Stimulated activated CD4-positive, alpha-beta T cell treated with anti-CD3 and anti-CD28 coated beads, Interleukin-4, amount 100 ng/mL, for 24 hours (primary cell): ENCODE measurements at places on chromosomes 6 and 20.

GRCh38 chr6:105019285-105019684 is 62.4 kb downstream of the LIN28B start:
- DNase-seq = no peak

- DNase-seq = no peak
Observed at GRCh38 chr20:15643713-15644112, 929.5 kb downstream of the KIF16B start.

DNA sequence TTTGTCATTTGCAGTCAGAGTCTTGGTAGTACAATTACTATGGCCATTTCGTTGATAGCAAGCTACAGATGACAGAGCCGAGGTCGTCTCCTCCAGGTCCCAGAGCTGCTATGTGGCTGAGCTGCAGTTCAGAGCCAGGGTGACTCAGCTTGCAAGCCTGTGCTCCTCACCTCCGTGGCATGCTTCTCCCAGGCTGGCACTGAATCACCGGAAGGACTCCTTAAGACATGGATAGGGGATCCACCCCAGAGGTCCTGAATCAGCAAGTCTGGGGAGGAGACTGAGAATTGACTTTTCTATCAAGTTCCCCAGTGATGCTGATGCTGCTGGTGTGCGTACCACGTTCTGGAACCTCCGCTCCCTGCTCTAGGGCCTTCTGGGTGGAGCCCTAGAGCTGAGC is 291.2 kb downstream of the CDH26 start:
- no peak for DNase-seq

GRCh38 chr6:13814938-13815575 is 700 bp upstream of the MCUR1 start:
- DNase-seq = no peak

- DNase-seq = no peak
Observed at GRCh38 chr6:4057036-4057435, 21.9 kb downstream of the FAM217A start.

GRCh38 chr6:96460052-96460700 is 61.4 kb upstream of the UFL1 start:
- no peak for DNase-seq

DNA sequence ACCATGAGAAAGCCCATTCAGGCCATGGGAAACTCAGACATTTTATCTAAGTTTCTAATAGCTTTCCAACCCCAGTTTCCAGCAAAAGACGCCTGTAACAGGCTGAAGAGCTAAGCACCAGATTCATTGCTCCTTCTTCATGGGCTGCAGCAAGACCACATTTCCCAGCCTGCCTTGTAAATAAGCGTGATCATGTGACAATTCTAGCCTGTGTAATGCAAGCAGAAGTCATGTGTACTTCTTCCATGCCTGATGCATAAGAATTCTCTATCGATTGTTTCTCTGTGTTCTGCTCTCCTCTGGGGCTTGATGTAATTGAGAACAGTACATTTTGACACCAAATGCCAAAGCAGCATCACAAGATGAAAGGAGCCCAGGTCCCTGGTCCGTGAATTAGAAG is 6.8 kb downstream of the PCSK2 start:
- no peak for DNase-seq

DNA sequence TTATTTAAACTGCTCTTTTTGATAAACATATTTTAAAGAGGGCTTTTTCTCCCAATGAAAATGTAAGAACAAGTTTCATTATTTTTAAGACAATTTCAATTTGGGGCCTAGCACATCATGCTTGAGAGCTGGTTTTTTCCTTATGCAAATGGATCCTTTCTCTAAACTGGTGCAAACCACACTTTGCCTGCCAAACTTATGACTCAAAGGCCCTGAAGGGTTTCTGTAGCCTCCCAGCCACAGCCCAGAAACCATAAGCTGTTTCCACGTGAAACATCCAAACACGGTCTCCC is 451 bp upstream of the HSF2 start:
- DNase-seq = no peak

GRCh38 chr6:39083231-39083634 is 31.8 kb downstream of the SAYSD1 start:
- DNase-seq = no peak

GRCh38 chr20:38473367-38473795 is 738 bp downstream of the RALGAPB start:
- no peak for DNase-seq

- DNase-seq = no peak
Observed at GRCh38 chr6:13558718-13559117, 15.7 kb upstream of the SIRT5 start.

DNA sequence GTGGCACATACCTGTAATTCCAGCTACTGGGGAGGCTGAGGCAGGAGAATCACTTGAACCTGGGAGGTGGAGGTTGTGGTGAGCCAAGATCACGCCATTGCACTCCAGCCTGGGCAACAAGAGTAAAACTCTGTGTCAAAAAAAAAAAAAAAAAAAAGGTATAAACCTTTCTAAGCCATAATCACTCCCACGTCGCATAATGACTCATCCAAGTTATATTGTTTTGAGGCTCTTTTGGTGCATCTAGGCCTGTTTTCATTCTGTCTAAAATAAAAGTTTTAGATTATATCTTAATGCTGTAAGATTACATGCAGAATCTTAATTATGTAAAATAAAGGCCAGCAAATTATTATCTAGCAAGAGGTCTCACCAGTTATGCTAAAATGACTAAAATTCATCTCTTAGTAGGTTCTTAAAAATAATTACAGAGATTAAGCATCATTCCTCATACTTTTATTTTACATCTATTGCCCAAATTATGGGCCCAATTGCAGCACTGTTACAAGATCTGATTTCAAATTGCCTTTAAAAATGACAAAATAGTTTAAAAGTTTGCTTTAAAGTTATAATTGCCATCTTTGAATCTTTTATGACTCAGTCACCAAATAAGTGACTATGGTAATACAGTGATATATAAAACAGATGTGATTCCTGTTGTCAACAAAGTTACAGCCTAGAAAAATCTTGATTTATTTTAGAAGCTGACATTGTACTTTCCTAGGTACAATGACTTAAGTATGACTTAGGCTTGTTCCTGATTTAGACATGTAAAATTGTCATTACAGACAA is 10.4 kb upstream of the SUMO4 start:
- DNase-seq = no peak

DNA sequence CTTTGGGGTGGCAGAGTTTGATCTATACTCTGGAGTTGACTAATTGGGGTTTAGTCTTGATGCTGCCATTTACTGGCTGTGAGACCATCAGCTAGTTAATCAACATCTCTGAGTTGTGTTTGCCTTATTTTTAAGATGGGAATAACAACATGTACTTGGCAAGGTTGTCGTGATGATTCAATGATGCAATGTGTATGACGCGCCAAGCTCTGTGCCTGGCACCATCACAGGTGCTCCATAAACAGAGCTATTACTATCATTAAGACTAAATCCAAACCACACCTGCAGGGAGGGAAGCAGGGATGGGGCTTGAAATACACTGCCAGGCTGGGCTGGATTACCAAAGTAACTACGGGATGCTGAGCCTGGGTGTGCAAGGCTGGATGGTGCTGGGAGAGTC is 60.1 kb upstream of the E2F3 start:
- no peak for DNase-seq

DNA sequence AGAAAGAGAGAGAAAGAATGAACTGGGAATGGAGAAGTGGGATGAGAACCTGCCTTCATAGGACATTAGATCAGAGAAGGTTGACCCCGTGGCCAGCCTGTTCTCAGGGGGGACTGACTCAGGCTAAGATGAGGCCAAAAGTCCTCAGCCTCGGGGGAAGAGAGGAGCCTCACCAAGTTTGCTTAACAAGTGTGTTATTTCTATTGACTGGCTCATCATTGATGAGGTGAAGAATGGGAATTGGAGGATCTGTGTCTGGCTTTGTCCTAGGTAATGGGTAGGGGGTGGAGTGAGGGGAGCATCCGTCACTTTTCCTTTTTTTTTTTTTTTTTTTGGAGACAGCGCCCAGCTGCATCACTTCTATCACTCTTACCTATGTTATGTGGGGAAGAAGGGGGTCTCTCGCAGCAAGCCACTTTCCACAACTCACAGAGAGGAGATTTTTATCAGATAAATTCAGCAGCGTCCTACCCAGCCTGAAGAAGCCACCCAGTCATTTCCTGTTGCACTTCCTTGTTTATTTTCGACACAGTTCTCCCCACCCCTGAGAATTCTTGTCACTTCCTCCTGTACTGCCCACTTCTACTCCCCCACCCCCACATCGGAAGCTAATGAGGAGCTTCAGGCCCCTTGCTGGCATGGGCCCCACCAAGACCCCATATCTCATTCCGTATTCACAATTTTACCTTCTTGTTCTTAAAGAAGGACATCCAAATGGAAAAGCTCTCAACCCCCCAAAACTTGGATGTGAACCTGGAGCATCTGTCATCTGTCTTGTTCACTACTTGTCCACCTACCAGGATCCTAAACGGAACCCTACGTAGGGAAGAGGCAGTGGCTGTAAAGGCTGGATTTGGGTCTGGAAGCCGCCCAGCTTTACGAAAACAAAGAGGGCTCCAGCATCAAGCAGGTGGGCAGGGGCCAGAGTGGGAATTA is 2.8 kb upstream of the RNASET2 start:
- DNase-seq = peak; percentile 54

GRCh38 chr6:148835920-148836441 is 89.2 kb downstream of the UST start:
- DNase-seq = peak; percentile 56

GRCh38 chr6:20698675-20699074 is 164.4 kb downstream of the CDKAL1 start:
- DNase-seq = no peak

DNA sequence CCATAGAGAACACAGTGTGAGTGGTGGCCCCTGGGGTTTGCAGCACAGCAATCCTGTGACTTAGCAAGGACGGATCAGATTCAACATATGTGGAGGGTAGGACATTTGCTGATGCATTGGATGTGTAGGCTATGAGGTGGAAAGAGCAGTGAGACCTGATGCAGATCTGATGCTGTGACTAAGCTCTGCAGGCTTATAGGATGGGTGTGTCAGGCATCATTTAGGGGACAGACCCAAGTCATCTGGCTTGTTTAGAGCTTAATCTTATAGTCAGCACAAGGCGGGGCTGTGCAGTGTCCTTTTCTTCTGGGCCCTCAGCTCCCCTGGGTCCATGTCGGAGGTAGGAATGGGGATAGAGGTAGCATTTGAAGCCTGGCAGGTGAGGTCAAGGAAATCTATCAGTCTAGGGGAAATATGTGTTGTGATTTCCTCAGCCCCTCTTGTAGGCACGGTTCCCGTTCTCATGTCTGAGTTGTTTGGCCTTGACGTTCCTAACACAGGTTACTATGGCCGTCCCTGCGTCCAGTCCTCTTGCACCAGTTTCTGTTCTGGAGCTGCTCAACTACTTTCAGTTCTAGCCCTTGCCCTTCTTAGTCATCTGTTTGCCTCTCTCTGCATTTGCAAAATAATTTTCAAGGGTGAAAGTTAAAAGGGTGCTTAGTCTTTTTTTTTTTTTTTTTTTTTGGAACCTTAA is 15.6 kb upstream of the MAPRE1 start:
- DNase-seq = no peak

DNA sequence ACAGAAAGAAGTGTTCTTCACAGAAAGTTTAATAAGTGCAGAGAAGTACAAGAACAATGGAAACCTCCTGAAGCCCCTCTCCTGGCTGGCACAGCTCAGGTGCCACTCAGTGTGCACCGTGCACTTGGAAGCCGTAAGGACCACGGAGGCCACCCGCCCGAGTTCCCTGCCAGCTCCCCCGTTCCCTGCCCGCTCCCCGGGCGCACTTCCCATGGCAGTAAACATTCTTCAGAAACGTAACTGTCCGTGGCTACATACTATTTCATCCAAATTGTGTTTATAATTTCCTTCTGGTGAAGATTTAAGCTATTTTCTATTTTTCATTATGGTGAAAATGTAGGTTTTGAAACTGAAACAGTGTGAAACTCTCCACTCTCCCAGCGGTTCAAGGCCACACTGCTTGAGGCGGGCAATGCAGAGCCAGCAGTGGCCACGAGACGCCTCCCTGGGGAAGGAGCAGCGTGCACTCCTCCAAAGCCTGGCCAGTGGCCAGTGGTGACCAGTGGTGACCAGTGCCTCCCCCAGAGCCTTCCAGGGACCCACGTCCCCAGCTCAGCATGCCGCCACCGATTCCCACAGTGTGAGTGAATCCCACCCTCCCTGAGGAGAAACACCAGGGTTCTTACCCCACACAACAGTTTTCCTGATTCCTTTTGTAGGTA is 46.4 kb downstream of the TAF4 start:
- DNase-seq = no peak

DNA sequence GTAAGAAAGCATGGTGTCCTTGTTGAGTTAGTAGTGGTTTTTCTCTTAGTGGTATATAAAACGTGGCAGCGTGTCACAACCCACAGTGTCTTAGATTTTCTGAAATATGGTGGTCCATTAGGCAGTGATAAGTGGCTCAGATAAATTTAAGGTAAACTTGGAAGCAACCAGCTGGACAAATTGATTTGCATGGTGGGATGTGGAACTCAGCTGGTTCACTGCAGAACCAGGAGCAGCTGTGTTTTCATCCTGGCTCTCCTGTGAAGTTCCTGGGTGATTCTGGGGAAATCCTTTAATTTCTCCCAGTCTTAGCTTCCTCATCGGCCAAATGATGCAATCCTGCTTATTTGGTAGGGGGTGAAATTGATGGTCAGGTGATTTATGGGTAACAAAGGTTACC is 32.9 kb upstream of the EEF1E1 start:
- no peak for DNase-seq

GRCh38 chr6:52288841-52289240 is 4.3 kb upstream of the MCM3 start:
- no peak for DNase-seq

DNA sequence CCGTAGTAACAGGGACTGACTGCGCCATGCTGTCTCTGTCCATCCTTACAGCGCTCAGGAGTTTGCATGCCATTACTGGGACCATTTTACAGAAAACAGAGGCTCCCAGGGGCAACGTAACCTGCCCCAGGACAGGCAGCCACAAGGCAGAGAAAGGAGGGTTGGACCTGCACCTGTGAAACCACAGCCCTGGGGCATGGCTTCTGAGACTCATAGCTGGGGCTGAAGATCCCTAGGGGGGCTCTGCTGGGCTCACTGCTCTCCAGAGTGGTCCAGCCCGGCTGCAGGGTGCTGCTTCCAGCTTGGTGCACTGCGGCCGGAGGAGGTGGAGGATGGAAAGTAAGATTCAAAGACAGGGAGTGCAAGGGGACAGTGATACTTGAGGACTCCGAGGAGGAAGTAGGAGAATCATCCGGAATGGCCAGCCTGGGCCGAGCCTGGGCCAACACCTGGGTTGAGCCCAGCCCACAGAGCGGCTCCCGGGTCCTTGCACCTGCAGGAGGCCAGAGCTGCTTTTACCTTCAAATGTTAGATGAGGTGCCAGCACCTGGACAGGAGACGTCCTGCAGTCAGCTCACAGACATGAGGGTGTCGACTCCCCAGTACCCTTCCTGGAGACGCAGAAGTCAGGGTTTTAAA is 183.2 kb downstream of the CDH4 start:
- DNase-seq = no peak

DNA sequence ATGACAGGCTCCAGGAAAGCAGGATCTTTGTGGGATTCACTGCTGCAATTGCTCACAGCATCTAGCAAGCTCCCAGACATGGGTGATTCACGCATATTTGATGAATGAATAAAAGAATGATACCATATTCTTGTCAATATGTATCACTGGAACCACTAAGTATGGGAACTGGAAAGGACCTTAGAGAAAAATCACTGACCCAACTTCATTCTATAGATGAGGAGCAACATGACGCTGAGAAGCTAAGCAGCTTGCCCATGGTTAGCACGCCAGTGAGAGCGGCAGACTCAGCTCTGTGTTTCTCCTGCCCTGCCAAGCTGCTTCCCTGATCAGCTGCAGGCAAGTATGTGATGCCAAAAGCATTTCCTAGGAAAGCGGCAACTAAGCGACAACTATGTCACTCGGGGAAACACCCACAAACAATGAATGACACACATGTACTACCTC is 66.8 kb downstream of the PPP1R3G start:
- DNase-seq = no peak

GRCh38 chr6:157235600-157236039 is 87.7 kb downstream of the TMEM242 start:
- DNase-seq = peak; percentile 45
